NCI-H1048 (cell line): ENCODE measurements at places on chromosomes 5 and 9.

- DNase-seq, result no peak
Observed at GRCh38 chr9:114002986-114003350, 75.1 kb downstream of the AMBP start.

DNA sequence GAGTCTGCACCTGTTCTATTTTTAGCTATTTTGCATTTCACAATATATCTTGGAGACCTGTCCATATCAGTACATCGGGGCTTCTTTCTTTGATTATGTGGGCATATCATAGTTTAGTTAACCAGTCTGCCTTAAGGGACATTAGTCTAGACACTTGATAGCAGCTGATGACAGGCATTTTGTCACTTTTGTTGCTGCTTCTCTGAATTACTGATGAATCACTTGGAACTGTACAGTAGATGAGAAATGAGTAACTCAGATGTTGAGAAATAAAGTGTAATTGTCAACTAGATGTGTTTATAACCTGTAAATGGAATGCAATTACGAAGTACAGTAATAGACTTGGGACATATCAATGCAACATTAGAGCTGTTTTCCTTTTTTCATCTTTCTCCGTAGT is 7.1 kb downstream of the ZFP2 start:
- no peak for DNase-seq

- DNase-seq, result no peak
Observed at GRCh38 chr5:67802766-67803165, 412.8 kb upstream of the PIK3R1 start.

GRCh38 chr5:75053054-75053303 is 621 bp upstream of the GCNT4 start:
- no peak for DNase-seq

DNA sequence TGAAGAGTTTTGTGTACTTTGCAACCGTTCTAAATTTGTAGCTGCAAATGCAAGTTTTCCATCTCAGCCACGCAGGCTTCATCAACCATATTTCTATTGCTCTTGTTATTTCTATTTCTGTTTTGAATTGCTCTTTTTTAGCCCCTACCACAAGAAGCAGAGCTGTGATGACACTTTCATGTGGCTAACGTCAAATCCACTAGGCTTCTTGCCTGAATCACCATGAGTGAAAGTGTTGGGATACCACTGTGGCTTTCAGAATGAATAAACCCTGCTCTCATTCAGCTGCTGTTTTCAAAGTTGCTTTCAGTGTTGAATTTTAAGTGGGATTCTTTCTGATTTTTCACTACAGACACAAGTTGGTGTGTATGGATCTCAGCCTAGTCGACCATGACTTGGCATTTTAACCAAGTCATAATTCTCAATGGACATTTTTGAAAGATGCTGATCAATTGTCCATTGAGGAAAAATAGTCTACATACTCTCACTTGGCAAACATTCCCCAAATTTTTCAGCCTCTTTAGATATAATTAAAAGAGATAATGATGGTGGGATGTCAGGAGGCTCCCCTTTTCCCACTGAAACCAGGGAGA is 41.0 kb upstream of the MTAP start:
- no peak for DNase-seq

GRCh38 chr5:82255844-82256243 is 22.3 kb downstream of the RPS23 start:
- DNase-seq, result no peak

DNA sequence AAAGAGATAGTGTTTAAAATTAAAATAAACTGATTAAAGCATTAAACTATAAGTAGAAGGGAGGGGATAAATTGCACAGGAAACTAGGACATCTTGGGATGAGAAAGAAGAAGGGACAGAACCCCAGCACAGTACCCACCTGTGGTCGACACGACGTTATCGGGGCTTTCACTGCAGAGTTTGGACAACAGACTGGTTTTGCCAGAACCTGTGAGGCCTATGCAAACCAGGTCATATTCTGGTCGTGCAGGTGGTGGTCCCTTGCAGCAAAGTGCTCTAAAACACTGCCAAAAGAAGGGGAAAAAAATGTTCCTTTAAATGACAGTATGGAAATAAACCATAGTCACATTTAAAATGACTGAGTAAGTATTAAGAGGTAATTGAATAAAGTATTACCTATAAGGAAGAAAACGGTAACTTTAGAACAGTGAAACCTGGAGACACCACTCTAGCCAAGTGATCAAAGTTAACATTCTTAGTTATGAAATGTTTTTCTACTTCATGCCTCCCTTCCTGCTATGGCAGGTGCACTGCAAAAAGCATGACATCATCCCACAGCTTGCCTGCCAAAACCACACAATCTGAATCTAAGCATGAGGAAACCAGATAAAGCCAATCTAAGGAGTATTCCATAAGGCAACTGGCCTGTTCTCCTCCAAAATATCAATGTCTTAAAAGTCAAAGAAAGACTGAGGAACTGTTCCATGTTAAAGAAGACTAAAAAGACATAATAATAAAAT is 138.6 kb downstream of the ARL15 start:
- no peak for DNase-seq

- DNase-seq, result no peak
Observed at GRCh38 chr9:5825223-5825622, 7.7 kb downstream of the ERMP1 start.

DNA sequence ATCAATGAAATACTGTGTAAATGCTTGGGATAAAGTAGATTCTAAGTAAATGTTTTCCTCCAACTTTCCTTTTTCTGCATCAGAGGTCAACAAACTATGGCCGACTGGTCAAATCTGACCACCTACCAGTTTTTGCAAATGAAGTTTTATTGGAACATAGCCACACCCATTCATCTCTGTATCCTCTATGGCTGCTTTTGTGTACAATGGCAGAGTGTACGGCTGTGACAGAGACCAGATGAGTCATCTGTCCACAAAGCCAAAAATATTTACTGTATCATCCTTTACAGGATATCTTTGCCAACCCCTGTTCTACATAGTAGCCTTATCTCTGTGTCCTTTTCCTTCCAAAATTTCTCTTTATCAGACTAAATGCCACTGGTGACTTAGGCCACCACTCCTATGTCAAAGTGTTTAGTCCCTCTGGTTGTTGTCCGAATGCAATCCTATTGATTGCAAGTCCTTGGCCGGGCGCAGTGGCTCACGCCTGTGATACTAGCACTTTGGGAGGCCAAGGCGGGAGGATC is 218.4 kb upstream of the KLF4 start:
- no peak for DNase-seq
